H4 (cell line): ENCODE measurements at places on chromosomes 6 and 20. TPM values are rescaled to one million over a fixed set of nuclear protein-coding genes. Genes with fewer than 3 reads are reported as not detected.
A peak's percentile ranks its signal among the peaks of the same experiment; 100 is the strongest.

DNA sequence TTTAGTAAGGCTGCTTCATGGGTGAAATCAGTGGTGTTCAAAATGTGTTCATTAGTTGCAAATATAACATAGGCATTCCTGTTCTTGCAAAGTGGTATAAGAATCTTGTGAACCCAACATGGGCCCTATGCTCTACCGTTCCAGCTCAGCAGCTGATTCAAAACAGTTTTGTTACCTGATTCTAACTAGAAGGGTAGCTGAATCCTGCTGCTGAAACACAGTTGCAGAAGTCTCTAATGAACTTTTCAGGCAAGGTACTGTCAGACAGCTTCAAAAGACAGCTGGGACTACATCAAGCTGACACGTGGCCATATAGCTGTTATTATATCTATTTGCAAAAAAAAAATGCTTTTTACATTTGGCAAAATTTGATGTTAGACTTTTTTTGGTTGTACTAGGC is 22.7 kb downstream of the THEMIS start:
- DNase-seq, result no peak

GRCh38 chr20:2706688-2707352 is 14.2 kb downstream of the EBF4 start:
- DNase-seq, result no peak

GRCh38 chr6:124434421-124434820 is 527.8 kb upstream of the RNF217 start:
- DNase-seq, result no peak

- peak; percentile 16 for DNase-seq
These were observed 56.5 kb upstream of the HFE start for GRCh38 chr6:26030716-26031115.

GRCh38 chr6:151565940-151566339 is 72.1 kb downstream of the CCDC170 start:
- DNase-seq, result no peak

DNA sequence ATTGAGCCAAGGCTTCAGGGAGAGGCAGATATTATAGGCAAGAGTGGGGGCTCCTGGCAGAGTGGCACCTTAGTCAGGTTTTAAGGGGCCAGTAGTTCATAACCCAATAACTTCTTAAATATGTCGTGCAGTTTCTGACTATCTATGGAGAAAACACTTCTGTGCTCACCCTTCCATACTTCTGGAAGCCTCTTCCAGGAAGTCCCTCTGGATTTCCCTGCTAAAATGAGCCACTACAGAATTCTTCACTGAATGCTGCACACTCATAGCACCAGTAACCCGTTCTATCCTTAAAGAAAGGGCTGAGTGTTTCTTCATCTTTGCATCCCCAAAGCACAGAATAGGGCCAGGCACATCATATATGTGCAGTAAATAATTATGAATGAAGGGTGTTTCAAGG is 198.5 kb upstream of the SLC24A3 start:
- no peak for DNase-seq

GRCh38 chr6:149026530-149026942 is 279.7 kb downstream of the UST start:
- DNase-seq, result peak; percentile 63

DNA sequence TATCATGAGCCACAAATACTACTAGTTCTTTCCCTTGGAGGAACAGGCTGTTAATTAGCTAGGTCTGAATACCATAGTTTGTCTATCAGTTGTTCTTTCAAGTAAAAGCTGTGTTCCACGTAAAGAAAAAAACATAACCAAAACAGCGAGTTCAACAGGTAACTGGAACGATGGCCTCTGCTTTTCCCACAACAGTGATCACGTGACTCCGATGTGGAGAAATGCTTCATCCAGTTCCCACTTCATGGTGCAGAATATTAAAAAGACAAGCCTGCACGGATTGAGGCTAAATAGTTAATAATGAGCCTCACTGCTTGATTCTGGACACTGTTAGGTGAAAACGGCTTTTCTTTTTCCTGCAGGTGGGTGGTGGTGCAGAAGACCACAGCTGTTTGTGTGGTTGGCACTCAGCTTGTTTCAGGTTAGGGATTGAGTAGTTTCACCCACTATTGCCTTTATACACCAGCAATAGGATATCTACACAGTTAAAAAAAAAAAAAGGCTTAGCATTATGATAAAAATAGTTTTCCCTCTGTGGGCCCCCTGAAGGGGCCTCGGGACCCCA is 88.1 kb downstream of the DACT2 start:
- no peak for DNase-seq

GRCh38 chr6:32105433-32105832 is 3.7 kb downstream of the TNXB start:
- no peak for DNase-seq

DNA sequence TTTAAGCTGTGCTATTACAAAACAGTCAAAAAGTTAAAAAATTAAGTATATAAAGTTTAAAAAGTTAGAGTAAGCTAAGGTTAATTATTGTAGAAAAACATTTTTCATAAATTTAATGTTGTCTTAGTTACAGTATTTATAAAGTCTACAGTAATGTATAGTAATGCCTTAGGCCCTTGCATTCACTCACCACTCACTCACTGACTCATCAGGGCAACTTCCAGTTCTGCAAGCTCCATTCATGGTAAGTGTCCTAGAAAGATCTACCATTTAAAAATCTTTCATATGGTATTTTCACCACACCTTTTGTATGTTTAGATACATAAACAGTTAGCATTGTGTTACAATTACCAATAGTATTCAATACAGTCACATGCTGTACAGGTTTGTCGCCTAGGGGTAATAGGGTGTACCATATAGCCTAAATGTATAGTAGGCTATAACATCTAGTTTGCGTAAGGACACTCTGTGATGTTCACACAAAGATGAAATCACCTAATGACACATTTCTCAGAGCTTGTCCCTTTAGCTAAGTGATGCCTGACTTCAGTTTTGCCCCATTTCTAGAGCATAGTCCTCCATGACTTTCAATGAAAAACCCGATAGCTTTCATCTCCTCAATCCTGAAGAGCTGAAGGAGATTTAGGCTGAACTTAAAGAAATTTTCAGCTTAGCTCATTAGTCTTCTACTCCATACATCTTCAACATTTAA is 14.9 kb upstream of the HLA-DRA start:
- DNase-seq, result no peak

GJA1 gene
- total RNA-seq, result 60.4 and 79.5 TPM in 2 replicates

NCR2 gene
- total RNA-seq, result not detected in 2 replicates
